Fibroblast of lung (primary cell): ENCODE measurements at places on chromosomes 4 and X. TPM values are rescaled to one million over a fixed set of nuclear protein-coding genes. Genes with fewer than 3 reads are reported as not detected.

CYBB gene
- total RNA-seq: under 0.01 TPM in 2 replicates

GEMIN8 gene
- total RNA-seq: 11.3 and 20.1 TPM in 2 replicates

ARX gene
- not detected in 2 replicates for total RNA-seq

PPEF2 gene
- not detected in 2 replicates for total RNA-seq

DCX gene
- total RNA-seq: not detected in 2 replicates

SPATA4 gene
- 0.26 and 0.66 TPM in 2 replicates for total RNA-seq

MAGEA3 gene
- total RNA-seq: not detected in 2 replicates

GRID2 gene
- under 0.01 TPM in 1 of 2 replicates, not detected in the other for total RNA-seq

NEIL3 gene
- 2.3 and 4.5 TPM in 2 replicates for total RNA-seq

PRMT9 gene
- total RNA-seq: 10.3 and 14.4 TPM in 2 replicates

RNF175 gene
- total RNA-seq: 0.26 TPM in 1 of 2 replicates, not detected in the other
